ENCODE measurements at places on chromosomes 6 and 20.

DNA sequence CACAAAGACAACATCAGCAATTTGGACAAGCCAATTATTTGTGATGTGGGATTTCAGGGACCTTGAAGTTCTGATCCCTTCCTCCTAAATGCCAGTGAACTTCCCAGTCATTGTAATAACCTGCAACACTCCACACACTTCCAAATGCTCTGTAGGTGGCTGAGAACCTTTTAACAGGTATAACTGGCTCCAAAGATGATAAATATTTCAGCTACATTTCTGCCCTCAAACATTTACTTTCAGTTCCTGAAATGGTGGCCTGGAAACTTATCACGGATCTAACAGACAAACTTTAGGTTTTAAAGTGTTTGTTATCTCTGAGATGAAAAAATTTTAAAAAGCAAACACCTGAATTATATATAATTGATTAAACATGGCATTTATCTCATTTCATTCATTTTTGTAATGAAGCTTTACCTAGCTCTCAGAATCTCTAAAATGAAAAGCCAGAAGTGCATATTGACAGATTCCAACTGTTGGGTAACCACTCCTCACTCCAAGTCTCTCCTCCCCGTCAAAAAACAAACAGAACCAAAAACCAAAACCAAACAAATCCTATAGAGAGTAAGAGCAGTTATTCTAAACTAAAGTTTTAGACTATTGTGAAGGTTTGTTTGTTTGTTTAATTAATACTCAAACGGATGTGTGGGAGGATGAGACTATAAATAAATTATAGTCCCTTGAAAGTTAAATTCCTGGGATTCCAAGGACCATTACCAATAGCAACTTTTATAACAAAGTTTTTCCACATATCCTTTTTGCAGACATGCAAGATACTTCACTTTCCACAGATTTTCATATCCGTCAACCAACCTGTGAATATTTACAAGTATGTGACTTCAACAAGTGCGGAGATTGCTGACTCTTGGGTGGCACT is 12.4 kb upstream of the KIAA0408 start:
- DNase-seq = no peak

DNA sequence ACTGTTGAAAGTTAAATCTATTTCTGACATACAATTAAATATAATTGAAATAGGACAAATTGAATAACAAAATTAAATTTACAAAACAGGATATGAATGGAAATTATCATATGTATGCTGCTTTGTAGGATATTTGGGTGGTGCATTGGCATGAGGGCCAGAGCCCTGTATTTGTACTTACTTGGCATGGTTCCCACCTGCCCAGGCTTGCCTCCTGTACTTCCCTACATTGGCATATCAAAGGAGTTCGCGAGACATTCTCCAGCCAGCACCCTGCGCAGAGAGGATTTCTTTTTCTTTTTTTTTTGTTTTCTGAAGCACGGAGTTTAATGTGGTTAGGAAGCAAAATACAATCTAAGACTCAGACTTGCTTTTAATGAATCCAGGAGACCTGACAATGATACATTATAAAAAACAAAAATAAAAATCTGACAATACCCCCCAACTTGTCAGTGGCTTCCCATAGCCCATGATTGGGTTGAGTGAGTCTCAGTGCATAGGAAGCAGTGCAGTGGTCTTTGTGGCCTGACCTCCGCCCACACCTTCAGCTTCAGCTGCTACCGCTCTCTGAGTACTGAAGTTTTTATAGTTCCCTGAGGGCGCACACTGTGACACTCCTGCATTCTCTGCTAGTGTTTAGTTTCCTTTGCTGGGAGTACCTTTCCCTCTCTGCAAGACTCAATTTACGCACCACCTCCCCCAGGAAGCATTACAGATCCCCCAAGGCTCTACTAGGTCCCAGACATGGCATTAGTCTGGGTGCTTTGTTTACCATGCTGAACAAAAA is 440.8 kb downstream of the UTRN start:
- no peak for DNase-seq

DNA sequence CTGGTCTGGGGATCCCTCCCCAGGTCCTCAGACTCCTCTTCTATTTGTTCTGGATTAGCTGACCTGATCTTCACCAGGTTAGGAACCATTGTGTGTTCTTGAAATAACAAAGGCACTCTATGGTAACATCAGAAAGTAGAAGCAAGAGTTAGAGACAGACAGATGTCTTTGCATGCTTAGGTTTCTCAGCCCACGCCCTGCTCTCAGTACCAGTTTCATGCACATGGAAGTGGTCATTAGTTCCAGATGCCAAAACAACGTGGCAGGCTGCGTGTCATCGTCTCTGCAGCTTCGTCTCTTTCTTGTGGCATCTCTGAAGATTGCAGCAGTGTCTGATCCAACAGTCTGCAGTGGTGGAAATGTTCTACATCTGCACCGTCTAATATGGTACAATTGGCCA is 89.4 kb downstream of the PACRG start:
- no peak for DNase-seq

GRCh38 chr20:59149678-59150504 is 13.7 kb upstream of the ZNF831 start:
- DNase-seq = no peak

- DNase-seq = no peak
Observed at GRCh38 chr6:85706272-85706671, 63.6 kb upstream of the SYNCRIP start.

GRCh38 chr6:12296255-12296573 is 6.1 kb downstream of the EDN1 start:
- DNase-seq = peak; percentile 57

GRCh38 chr20:22491194-22491505 is 93.2 kb downstream of the FOXA2 start:
- DNase-seq = no peak

GRCh38 chr6:22943327-22943726 is 374.0 kb downstream of the HDGFL1 start:
- no peak for DNase-seq

GRCh38 chr6:108497883-108498282 is 62.8 kb upstream of the FOXO3 start:
- DNase-seq = no peak

DNA sequence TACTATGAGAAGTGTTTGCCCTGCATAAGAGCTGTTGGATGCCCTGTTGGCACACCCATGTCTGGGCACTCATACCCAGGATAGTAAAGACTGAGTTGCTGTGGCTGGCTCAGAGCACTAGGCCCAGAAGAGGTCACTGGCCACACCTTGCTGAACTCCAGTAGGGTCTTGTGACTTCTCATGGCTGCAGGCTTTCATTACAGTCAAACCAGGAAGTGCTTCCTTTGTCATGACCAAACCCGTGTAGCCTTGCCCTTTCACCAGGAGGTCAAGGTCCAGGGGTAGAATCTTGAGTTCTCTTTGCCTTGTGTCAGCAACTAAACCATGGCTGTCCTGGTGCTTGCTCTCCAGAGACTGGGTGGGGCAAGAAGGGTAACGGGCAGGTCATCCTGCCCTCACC is 49.5 kb downstream of the CD164 start:
- no peak for DNase-seq

DNA sequence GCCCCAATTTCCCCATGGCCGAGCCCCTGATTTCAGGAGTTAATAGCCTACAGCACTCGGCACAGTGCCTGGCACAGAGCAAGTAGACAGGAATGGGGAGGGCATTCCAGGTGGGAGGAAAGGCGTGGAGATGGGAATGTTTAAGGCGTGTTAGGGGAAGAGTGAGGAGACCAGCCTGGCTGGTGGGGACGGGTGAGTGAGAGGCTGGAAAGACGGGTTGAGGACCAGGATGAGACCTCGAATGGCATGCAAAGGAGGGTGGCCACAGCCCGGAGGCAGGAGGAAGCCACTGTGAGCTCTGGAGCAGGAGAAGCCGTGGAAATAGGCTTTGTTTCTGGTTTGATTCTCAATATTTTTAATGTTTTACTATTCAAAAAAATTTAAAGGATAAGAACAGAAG is 49.5 kb downstream of the CEBPB start:
- no peak for DNase-seq

- DNase-seq = no peak
Observed at GRCh38 chr6:39407446-39407993, 85.0 kb upstream of the KCNK16 start.

DNA sequence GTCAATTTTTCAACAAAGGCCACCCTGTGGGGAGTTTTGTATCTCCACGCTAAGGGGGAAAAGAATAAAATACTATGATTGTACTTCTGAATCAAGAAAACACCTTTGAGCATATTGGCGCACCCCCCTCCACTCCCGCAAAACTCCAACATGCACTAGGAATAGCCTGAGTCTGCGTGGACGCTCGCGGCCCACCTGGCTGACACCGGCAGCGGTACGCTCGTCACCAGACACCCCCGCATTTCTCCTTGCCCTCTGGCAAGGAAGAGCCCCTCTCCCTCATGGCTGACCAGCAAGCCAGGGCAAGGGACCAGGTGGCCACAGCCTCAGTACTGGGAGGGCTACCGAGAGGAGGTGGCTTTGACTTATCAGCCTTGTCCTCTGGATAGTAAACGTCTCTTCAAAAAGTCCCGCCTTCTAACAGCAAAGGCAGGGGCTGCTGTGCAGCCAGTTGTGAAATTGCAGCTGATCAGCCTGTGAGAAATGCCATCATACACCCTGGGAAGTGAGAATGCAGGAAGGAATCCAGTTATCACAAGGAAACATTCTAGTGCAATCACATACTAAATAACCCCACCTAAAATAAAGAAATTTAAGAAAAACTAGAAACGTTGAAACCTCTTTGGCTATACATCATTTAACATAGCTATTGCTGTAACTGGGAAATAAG is 84.2 kb downstream of the HUS1B start:
- no peak for DNase-seq

DNA sequence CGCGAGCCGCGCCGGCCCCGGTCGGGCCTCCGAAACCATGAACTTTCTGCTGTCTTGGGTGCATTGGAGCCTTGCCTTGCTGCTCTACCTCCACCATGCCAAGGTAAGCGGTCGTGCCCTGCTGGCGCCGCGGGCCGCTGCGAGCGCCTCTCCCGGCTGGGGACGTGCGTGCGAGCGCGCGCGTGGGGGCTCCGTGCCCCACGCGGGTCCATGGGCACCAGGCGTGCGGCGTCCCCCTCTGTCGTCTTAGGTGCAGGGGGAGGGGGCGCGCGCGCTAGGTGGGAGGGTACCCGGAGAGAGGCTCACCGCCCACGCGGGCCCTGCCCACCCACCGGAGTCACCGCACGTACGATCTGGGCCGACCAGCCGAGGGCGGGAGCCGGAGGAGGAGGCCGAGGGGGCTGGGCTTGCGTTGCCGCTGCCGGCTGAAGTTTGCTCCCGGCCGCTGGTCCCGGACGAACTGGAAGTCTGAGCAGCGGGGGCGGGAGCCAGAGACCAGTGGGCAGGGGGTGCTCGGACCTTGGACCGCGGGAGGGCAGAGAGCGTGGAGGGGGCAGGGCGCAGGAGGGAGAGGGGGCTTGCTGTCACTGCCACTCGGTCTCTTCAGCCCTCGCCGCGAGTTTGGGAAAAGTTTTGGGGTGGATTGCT is 1.3 kb downstream of the VEGFA start:
- DNase-seq = no peak

DNA sequence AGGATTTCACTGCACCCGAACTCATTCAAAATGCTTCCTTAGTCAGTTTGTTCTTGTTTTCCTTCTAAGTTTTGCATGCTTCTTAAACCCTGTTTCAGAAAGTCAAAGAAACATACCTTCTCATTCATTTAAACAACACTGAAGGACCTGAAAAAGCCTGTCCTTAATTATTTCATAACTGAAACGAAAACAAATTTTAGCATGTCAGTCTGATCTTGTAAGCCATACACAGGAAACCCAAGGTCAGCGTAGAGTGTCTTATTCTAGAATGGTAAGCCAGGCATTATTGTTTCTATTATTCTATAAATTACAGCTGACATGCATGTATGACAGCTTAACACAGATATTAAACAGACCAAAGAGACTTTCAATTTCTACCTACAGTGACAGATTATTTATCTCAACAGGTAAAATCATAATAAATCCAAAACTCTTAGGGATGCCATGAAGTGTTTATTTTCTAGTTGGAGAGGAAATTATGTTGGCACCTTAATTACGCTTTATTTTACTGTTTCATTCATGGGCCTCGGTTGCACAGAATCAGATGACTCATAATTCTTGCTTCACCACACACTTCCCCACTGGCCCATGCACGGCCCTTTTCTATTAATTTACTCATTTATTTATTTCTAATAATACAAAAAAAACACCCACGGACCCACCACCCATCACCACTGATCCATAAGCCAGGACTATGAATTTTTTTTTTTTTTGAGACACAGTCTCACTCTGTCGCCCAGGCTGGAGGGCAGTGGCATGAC is 39.3 kb upstream of the DUSP22 start:
- no peak for DNase-seq
